ENCODE measurements at places on chromosomes 6 and 20.

- no peak for DNase-seq
These were observed 69.8 kb upstream of the TINAG start for GRCh38 chr6:54238396-54238795.

- no peak for DNase-seq
These were observed 563.8 kb downstream of the COL12A1 start for GRCh38 chr6:74642101-74642500.

- no peak for DNase-seq
These were observed 423.6 kb downstream of the BCKDHB start for GRCh38 chr6:80530103-80530502.

- no peak for DNase-seq
These were observed 230.9 kb downstream of the SYNDIG1 start for GRCh38 chr20:24700166-24700860.

DNA sequence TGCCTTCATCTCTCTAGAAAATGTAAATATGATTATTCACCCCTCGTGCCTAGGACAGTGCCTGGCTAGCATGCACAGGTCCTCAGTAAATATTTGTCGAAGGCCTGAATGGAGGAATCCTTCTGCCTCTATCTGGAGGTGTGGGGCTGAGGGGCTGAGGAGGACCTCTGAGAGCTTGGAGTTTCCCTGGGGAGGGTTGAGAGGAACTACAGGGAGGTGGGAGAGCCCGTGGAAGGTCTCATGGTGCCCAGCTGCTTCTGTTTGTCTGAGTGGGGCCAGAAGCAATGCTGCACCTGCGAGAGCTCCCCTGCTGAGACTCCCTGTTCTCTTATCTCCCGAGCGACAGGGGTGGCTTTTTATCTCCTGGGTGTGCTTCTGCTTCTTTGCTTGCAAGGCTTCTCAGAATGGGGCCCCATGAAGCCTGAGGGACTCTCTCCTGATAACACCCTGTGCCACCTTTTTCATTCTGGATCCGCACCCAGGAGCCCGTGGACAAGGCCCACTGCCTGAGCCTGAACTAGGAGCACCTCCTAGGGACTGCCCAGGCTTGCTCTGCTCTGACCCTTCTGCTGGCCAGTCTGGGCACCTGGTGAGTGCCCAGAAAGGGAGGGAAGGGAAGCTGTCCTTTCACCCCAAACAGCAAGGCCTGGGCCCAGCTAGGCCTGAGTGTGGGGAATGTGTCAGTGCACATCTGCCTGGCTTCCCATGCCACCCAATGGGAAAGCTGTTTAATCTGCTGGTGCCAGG is 2.4 kb downstream of the SLC29A1 start:
- DNase-seq, result no peak

DNA sequence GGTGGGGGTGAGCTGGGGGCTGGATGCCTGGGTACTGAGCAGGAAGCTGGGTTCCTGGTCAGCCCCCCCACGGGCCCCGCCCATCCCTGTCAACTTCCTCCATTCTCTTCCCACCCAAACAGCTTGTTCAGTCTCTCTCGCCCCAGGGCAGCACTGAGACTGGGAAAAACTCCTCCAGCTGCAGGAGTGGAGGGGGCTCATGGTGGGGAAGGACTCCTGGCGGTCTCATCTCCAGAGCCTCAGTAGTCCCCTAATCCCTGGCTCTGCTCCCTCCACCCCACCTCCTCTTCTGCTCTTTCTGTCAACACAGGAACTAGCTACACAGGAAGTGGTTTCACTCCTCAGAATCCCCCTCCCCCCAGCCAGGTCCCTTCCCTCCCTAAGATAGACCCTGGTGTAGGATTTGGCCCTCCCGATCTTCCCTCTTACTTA is at the start of gene GPSM3:
Gene GPSM3 (minus strand): TSS at position 36 of the 432 bp plus-strand sequence. CDS start 130 bp downstream, outside the sequence.
- DNase-seq, result peak; percentile 51

DNA sequence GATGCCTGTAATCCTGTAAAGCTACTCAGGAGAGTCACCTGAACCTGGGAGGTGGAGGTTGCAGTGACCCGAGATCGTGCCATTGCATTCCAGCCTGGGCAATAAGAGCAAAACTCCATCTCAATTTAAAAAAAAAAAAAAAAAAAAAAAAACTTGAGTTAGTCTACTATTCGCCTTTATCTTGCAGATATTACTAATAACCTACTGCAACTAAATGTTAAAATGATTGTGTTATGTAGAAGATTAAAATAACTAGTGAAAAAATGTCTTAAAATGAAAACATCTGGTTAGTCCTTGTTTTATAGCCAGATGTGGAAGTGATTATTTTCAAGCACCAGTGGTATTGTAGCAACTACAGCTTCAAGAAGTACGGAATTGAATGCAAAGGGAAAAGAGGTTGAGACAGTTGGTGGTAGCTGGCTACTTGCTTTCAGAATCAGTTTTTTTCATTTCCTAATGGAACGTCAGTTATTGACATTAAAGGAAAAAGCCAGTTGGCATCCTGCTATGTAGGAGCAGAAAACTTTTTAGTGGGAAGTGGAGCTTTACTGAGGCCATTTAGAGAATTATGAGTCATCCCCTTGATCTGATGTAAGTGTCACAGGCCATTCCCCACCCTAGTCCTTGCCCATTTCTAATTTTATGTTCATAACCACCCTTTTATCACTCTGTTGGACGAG is 43.8 kb upstream of the DYNLRB1 start:
- DNase-seq, result no peak

GRCh38 chr6:34771727-34772126 is 14.4 kb downstream of the SNRPC start:
- no peak for DNase-seq

- no peak for DNase-seq
These were observed 153.5 kb upstream of the SCGN start for GRCh38 chr6:25498505-25498904.

DNA sequence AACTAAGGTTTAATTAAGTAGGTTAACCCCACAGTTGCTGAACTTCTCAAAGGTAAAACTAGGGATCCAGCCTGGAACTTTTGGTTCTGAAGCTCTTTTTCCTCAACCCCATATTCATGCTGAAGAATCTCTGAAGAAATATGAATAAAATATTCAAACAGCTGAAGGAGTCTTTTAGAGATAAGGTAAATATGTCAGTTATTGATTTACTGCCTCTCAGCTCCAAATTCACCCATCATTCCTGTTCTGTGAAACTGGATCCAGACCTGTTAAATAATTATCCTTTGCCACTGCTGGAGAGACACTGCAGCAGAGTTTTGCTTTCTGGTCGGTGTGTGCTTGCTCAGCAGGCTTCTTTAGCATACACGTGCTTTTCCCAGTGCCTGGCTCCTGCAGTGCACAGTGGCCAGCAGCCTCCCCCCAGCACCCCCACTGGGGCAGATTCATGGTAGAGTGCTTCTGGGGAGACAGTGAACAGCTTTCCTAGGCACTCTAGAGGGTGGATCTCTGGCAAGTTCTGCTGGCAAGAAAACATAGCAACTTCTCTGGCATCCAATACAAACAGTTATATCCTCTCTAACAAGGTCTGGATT is 62.0 kb upstream of the BCLAF1 start:
- no peak for DNase-seq

DNA sequence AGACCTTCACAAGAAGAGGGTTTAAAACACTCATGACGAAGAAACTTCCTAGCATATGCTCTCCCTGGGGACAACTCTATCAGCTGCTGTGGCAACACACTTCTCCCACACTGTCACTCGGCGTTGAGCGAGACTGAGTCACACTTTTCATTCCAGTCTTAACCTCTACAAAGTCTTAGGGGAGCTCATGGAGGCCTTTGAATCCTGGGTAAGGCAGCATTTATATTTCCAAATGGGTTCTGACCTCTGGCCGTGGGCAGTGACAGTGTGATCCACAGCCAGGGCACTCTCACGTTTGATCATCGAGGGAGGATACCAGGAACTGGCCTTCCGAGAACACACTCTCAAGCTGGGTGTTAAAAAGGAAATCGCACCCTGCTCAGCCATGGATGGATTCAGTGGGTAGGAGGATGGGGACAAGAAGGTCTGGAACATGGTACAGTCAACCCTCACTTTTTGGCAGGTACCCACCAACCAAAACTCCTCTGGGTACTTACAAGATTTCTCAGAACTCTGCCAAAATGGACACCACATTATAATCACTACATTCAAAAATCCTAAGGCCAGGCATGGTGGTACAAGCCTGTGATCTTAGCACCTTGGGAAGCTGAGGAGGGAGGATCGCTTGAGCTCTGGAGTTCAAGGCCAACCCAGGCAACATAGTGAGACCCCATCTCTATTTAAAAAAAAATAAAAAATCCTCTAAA is 19.6 kb downstream of the RRBP1 start:
- no peak for DNase-seq

GRCh38 chr20:41095110-41095969 is 42.0 kb upstream of the PLCG1 start:
- DNase-seq, result peak; percentile 53

GRCh38 chr6:26420688-26421171 is 18.7 kb downstream of the BTN3A1 start:
- DNase-seq, result no peak

DNA sequence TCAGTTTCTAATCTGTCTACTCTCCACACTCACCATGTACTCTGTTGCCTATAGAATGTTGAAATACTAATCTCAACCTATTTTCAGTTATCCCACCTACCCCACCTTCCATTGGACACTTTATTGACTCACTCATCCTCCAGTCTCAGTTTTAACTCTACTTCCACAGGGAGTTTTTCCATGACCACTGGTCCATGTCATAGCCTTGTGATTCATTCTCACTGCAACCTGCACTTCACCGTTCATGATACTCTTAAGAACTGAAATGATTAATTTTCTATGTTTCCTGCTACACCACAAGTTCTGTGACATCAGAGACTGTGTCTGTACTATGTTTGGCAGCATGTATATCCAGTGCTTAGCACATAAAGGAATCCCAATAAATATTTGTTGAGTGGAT is 122.8 kb upstream of the HSF2 start:
- no peak for DNase-seq

GRCh38 chr6:96468681-96469224 is 52.9 kb upstream of the UFL1 start:
- no peak for DNase-seq

GRCh38 chr6:39923861-39924260 is 10.4 kb downstream of the MOCS1 start:
- DNase-seq, result no peak

DNA sequence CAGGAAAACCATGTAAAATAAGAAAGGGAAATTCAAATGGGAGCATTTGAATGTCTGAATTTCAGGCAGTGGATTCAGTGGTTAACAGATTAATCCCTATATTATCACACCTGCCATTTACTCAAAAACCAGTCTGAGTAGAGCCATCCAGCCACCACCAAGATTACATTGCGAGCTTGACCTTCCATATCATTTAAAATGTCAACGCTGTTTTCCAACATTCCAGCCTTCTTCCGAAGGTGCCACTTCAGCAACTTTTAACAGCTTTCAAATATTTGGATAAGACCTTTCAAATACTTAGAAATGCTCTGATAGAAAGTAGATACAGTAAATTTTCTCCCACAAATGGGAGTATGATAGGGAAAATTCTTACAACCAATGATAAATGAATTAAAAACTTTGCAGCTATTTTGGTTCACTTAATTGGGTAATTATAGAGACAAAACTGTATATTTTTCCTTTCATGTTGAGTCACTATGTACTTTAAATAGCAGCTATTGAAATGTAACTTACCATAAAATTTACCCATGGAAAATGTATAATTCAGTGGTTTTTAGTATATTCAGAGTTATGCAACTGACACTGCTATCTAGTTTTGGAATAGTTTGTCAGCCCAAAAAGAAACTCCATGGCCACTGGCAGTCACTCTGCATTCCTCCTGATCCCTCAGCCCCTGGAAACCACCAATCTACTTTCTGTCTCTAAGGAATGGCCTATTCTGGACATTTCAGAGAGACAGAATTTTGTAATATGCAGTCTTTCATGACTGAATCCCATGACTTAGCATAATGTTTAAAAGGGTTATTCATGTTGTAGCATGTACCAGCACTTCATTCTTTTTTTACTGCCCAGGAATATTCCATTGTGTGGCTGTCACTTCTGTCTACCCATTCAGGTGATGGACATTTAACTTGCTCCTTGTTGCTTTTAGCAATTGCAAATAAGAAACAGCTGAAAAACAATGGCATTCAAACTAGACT is 21.5 kb downstream of the EZR start:
- no peak for DNase-seq

- DNase-seq, result no peak
These were observed 111.7 kb upstream of the PTPRK start for GRCh38 chr6:128632131-128632530.

- no peak for DNase-seq
These were observed 8.8 kb upstream of the RSPH3 start for GRCh38 chr6:159008656-159009288.

GRCh38 chr6:136990754-136991153 is 54.0 kb downstream of the IL20RA start:
- DNase-seq, result no peak

GRCh38 chr6:160431791-160432404 is 83.7 kb downstream of the SLC22A3 start:
- DNase-seq, result no peak

DNA sequence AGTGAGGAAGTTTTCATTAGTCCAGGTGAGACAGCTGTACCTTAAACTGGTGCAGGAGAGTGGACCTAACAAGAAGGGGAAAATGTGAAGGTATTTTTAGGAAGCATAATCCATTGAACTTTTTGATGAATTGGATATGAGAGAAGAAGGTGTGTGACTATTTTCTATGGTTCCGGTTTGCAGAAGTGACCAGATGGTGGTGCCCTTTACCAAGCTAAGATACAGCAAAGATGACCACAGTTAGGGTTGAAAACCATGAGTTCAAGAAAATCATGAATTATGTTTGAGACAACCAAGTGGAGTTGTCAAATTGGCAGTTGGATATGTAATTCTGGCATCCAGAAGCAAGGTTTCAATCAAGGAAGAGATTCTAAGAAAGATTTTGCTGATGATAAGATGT is 61.9 kb upstream of the NRSN1 start:
- no peak for DNase-seq

GRCh38 chr6:113888493-113888892 is 31.3 kb downstream of the MARCKS start:
- no peak for DNase-seq

- DNase-seq, result no peak
These were observed 147.1 kb upstream of the MARCKS start for GRCh38 chr6:113709936-113710509.

DNA sequence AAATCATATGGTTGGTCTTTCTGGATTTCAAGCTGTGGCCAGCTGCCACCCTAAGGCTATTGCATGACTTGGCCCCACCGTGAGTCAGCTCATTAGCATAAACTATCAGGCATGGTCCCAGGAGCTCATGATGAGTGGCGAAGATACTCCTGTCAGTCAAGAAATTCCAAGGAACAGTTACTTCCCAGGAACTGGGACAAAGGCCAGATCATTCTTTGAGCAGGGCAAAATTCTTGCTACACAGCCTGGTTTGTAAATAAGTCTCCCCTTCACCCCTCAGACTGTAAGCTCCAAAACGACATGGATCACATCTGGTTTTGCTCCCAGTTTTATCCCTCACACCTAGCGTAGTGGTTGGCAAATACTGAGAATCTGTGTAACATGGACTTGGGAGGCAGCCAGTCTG is 33.0 kb upstream of the KIAA1586 start:
- DNase-seq, result no peak
